ENCODE measurements at places on chromosomes 7 and 10. TPM values are rescaled to one million over a fixed set of nuclear protein-coding genes. Genes with fewer than 3 reads are reported as not detected.

TAS2R4 gene
- 0.31 TPM for total RNA-seq

ZNF239 gene
- total RNA-seq: 0.31 TPM

NAT16 gene
- not detected for total RNA-seq

TLX1 gene
- total RNA-seq: not detected

EDRF1 gene
- 44.6 TPM for total RNA-seq

LRRN3 gene
- 3.8 TPM for total RNA-seq

C7orf57 gene
- total RNA-seq: not detected
